ENCODE measurements at places on chromosomes 4 and X.
A peak's percentile ranks its signal among the peaks of the same experiment; 100 is the strongest.

DNA sequence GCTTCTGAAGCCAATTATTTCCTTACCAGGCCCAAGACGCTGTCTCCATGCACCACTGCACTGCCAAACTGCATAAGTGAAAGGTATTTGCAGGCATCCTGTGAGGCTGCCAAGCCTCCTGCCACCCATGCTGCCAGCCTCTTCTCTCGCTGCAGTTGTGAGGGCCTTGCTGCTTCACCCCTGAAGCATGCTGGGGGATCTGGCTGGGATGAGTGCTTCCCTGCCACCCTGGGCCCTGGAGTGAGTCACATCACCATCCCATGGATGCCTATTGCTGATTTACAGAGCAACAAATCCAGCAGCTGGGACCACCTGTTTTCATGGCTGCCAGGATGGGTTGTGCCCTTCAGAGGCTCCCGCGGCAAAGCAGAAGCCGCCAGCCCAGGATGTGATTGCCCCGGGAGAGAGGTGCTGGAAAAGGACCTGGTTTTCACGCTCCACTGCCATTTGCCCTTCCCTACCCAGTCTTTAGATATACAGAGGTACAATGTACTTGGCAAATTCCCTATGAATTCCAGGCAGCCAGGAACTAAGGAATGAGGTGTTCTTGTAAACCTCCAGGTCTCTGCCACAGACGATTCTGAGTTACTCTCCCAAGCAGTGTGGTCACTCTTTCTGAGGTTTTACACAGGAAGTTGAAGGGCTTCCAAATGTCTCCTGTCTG lies 41.5 kb upstream of the PTCHD1 start:
- no peak for DNase-seq

DNA sequence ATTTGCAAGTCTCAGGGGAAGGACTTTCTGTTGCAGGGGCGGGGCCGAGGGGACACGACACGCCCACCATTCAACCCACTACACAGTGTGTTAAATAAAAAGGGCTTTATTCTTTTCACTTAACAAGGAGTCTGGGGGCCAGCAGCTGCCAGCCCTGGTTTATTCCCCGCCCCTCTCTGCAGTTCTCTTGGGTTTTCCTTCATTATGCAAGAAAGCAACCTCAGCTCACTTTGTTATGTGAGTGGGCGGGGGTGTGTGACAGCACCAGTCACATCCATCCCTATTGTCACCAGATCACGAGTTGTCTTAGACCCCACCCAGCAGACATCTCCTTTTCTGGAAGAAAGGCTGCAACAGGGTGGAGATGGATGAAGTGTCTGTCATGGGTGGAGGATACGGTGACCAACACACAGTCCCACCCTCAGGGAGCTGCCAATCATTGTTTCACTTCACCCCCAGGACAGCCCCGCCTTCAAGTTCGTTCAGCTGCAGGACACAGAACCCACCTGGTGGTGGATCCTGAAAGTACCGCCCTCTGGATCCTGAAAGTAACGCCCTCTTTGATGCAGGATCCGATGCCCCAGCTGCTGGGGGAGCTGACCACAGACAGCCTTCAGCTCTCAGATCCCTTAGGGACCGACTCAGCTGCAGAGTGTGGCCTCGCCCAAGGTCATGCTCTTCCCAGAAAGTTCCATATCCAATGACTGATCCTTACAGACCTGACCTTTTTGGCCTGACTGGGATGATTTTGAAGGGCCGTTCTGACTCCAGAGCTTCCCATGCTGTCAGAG lies 79.6 kb downstream of the SMIM20 start:
- peak; percentile 64 for DNase-seq

- DNase-seq: no peak
Measured at GRCh38 chr4:10856271-10856782, 171.8 kb upstream of the CLNK start.

DNA sequence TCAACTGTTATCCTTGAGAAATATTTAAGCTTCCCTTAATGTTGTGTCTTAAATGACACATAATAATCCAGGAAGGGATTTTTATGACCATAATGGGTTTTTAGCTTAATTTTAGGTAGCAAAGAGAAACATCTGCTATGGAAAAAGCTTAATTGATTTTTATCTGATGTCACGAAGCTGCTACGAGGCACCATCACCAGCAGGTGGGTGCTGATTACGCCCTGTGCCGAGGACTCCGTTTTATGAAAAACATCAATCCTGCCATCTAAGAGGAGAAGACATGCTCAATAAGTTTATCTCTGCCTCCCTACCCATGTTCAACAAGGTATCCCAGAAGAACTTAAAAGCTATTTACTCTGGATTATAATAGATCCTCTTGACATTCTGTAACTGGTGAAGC lies 280.6 kb upstream of the ZFP42 start:
- DNase-seq: no peak

Measured in activated effector memory CD4-positive, alpha-beta T cell treated with anti-CD3 and anti-CD28 coated beads, Interleukin-2, amount 50 U/mL, for 16 hours (primary cell).